GM23338 (cell line): ENCODE measurements at places on chromosomes 4 and X. TPM values are rescaled to one million over a fixed set of nuclear protein-coding genes. Genes with fewer than 3 reads are reported as not detected.

DNA sequence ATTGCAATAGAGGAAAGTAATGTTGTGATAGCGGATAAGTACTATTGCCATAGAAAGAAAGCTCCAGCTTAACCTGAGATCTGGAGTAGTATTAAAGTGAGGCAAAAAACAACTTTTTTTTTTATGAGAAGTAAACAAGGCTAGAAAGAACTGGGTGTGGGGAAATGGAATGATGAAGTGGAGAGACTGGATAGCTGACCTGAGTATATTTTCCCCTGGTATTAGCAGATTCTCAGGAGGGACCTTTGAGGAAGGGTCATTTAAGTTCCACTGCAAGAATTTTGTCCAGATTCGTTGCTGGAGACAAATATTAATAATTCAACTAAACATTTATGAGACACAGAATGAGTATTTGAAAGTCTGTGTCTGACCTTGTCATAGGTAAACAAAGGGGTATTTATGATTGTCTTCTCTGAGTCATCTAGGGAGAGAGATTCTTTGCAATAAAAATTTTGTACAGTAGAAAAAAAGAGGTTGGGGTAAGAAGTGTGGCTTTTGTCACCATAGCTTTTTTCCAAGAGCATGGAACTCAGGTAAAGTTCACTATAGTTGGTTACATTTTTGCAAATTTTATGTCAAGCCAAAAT lies 2095.9 kb downstream of the ARAP2 start:
- no peaks in the 10 kb centered on the region for H3K36me3 ChIP-seq
- no peaks in the 10 kb centered on the region for H3K27me3 ChIP-seq
- no peak overlapping the region for H3K27ac ChIP-seq
- no peak overlapping the region for H3K4me3 ChIP-seq
- 0 out of 2 replicates have a peak, but pooled peaks cover 4% of the 10 kb centered on the region for H3K4me1 ChIP-seq
- no peak for DNase-seq

DNA sequence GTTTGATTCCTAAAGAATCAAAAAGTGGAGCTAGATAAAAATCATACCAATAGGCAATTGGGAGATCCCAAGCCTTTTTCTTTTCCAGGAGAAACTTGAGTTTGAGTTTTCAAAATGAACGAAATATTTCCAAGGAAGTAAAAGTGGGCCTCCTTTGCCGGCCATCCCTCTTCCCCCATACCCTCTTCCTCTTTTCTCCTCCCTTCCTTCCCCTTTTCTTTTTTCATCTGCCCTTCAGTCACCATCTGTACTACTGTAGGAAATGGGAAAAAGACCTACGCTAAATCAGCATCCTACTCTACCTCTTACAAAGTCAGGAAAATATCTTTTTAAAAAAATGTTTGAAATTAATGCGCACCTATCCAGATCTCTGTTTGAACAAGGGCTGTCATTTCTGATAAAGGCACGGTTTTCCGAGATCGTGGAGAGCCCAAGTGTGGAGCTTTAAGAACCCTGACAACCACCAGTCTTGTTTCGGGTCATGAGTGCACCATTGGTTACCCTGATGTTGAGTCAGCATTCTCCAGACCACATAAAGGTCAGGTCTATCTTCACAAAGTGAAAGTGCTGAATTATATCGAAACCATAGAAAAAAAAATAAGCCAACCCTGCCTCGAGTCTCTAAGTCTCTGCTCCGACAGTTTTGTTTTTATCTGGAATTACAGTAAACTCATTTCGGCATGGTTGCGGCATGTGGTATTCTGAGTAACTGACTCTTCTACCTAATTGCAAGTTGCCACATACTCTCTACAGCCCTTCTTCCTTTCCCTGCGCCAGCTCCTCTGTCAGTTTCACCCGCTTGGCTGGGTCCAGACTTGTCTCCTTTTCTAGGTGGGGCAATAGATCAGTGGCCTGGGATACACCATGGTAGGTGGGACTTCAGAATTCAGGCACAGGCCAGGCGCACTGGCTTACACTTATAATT lies 140.2 kb upstream of the KLF3 start:
- H3K4me1 ChIP-seq = no peaks in the 10 kb centered on the region
- DNase-seq = no peak
- H3K4me3 ChIP-seq = no peak overlapping the region
- H3K36me3 ChIP-seq = no peaks in the 10 kb centered on the region

- no peaks in the 10 kb centered on the region for H3K36me3 ChIP-seq
- no peaks in the 10 kb centered on the region for H3K27me3 ChIP-seq
- H3K4me3 ChIP-seq = no peak overlapping the region
Measured at GRCh38 chrX:121642415-121642814, 595.0 kb downstream of the GLUD2 start.

GRCh38 chr4:3863841-3864741 lies 97.9 kb downstream of the ADRA2C start:
- H3K27me3 ChIP-seq = no peaks in the 10 kb centered on the region
- H3K4me1 ChIP-seq = peaks cover 20% of the 10 kb centered on the region
- no peak for DNase-seq
- H3K36me3 ChIP-seq = no peaks in the 10 kb centered on the region

GRCh38 chr4:173852775-173853174 lies 322.7 kb upstream of the HAND2 start:
- no peak overlapping the region for H3K27ac ChIP-seq
- H3K27me3 ChIP-seq = no peaks in the 10 kb centered on the region
- no peak overlapping the region for H3K4me3 ChIP-seq
- H3K4me1 ChIP-seq = no peaks in the 10 kb centered on the region

The OPRPN gene
- not detected in 2 replicates for total RNA-seq
